ENCODE measurements at places on chromosomes 5 and 9.

DNA sequence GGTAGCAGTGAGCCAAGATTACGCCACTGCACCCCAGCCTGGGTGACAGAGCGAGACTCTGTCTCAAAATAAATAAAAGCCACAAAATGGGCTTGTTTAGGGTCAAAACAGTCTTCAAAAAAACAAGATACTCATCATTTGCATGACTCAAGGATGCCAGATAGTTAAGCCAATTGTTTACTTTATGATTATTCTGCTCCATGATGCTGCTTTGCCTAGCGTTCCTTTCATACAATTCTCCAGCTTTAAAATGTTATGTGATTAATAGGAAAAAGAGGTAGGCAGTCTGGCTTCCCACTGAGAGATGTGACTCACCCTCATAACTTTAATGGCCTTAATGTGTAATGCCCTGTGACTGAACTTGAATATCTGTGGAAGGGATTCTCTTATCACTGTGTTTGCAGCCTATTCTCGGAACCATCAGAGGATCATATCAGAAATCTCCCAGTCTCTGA is 364.6 kb upstream of the TRPC7 start:
- no peak for DNase-seq

- DNase-seq, result no peak
Measured at GRCh38 chr5:15789642-15790041, 289.7 kb downstream of the FBXL7 start.

DNA sequence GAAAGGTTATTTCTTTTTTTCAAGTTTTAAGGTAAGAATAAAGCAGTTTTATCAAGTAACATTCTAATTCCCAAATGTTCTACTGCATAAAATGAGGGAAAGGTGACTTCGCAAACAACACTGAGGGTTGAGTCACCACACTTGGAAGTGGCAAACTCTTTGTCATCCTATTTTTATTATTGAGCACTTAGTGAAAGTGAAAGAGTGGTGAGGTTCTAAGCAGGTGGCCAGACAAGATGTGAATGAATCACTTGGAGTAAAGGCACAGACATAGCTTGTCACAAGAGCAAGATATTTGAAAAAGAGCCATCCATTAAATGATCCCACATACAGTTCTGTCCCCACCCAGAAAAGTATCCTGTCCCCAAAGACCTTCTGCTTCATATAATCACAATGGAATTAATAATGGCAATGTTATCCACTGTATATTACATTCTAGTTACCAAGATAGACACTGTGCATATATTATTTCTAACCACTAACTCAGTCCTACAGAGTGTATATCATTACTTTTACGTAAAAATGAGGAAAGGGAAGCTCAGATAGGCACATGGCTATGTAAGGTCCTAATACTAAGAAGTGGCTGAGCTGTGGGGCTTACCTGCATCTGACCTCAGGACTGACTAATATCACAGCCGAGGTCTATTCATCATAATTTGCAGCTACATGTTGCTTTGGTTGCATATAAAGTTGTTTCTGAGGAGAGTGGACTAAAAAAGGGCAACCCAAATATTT is 730.4 kb upstream of the MEF2C start:
- no peak for DNase-seq

- no peak for DNase-seq
Measured at GRCh38 chr5:154520861-154521453, 42.9 kb upstream of the HAND1 start.

GRCh38 chr9:35616681-35617459 is 1.3 kb downstream of the CD72 start:
- peak; percentile 50 for DNase-seq

GRCh38 chr5:10632110-10632761 is 68.4 kb downstream of the ANKRD33B start:
- no peak for DNase-seq

- DNase-seq, result no peak
Measured at GRCh38 chr9:69317894-69318293, 7.1 kb upstream of the ENTREP1 start.

DNA sequence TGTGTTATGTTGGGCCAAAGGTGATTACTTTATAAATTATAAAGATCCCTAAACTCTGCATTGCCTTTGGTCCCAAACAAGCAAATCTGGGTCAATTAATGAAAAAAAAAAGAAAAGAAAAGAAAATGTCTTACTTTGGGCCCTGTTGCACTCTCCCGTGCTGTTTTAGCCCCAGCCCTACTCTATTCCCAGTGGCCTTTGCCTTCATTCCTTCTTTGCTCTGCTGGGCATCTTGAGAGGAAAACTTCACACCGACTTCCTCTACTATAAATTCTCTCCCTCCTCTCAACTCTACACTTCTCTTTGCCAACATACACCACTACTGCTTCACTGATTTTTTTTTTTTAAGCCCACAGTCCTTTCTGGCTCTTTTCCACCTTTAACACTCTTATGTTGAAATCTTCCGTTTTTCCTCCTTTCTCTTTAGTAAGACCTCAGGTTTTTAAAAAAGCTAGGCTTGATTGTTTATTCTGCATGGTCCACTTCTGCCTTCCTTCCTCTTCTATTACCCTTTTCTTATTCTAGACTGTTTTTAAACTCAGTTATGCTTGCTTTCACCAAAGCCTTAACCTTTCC is 4.5 kb upstream of the MSMP start:
- no peak for DNase-seq

GRCh38 chr9:137243626-137244485 is 2.8 kb downstream of the TUBB4B start:
- no peak for DNase-seq

GRCh38 chr5:158897444-158898160 is 202.1 kb downstream of the EBF1 start:
- DNase-seq, result no peak

DNA sequence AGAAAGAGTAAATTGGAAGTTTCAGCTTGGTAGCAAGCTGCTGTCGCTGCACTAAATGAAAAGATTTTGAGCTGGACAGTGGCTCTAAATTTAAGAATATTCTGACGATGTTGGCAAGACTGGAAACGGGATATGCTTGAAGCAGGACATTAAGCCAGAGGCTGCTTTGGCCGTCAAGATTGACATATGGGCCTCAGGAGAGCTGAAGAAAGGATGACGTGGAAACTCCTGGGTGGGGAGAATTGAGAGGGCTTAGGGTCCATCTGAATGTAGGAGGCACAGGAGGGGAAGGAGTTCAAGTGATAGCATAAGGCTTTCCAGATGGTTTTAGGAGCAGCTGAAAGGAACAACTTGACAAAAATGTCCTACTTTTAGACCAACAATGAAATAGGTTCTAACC is 108.9 kb downstream of the PAPPA start:
- no peak for DNase-seq

- no peak for DNase-seq
Measured at GRCh38 chr9:2418619-2419018, 203.0 kb upstream of the VLDLR start.

DNA sequence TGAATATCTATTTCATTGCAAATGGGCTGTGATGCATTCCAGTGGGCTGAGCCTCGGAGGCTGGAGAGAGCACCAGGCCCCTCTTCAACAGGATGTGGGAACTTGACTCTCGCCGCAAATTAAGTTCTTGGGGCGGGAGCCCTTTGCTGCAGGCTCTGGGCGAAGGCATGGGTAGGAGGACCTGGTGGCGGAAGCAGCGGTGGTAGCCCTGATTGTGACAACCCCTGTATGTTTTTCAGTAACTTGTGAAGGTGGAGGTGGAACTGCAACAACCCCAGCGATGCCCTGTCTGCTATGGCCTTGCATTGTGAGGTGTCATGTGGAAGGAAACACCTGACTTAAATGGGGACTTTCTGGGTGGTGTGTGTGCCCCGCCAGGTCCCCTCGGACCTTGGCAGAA is 9.4 kb downstream of the FYB1 start:
- peak; percentile 59 for DNase-seq

DNA sequence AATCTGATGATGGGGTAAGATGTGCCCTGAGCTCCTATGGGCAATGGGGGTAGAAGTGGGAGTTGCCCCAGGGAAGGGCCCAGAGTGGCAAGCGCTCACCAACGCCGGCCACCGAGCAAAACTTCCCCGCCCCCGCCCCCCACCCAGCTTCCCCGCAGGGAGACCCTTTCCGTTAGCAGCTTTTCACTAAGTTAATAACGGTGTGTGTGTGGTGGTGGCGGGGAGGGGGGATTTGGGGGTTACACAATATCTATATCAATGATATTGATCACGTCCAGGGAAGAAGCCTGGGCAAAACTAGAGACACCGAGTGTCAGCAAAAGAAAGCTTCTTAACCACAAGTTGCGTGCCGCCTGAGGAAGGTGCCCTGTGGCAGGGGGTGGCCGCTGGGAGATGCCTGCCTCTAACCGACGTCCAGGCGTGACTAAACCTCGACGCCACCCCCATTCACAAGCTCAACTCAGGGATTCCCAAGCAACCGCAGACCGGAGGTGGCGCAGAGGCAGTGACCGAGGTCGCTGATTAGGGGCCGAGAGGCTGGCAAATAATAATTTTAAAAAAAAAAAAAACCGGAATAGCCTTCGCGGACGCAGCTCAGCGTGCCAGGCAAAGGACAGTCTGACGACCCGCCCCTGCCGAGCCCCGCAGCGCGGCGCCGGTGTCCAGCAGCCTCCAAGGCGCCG is 222.6 kb downstream of the MEF2C start:
- DNase-seq, result no peak

- no peak for DNase-seq
Measured at GRCh38 chr9:134626571-134627416, 14.8 kb upstream of the COL5A1 start.

GRCh38 chr9:127608104-127608966 is 3.7 kb upstream of the STXBP1 start:
- DNase-seq, result peak; percentile 63

DNA sequence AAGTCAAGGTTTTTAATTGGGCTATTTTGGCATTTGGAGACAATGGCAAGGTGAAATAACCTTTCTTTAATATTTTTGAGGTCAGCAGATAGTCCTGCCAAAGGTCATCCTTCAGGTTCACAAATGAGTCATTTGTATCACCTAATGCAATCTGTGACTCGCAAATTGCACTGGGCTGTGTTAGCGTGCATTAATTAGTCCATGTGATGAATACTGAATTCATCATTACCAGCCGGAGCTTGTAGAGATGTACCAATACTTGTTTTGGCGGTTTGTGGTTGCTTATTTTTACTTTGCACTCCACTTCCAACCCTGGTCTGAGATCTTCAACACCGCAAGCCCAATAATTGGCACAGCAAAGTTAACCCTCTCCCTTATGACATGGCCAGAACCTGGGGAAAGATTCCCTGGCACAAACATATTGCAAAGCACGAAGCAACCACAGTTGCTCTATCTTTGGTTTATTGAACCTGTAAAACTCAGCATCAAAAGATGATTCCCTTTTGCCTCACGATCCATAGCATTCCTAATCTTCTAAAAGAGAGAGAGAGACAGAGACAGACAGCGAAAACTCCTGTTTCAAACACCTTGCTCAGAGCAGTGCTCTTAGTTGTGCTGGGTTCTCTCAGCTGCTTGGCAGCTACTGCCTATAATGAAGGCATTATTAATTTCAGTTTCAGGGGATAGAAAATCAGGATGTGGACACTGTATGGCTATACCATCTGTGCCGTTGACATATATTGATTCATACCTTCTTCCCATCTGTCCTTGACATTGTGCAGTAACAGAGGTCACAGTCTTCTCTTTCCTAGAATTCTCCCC is 178.1 kb downstream of the EBF1 start:
- DNase-seq, result no peak

GRCh38 chr9:13175732-13176131 is 103.8 kb downstream of the MPDZ start:
- DNase-seq, result no peak

DNA sequence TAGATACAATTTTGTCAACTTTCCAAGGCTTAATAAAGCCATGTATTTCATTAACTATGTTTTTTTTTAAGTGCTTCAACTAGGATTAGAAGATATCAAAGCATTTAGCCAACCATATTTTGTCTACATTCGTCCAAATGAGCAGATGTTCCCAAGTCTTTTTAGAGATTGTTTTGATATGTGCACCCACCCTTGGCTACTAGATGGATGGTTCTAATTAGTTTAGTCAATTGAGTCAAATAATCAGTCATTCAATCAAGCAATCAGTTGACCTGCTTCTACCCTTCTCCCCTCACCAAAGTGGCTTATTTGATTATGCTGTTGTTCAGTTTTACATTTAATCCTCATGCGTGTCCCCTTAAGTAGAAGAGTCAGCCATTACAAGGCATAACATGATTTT is 319.5 kb upstream of the TNC start:
- DNase-seq, result no peak

DNA sequence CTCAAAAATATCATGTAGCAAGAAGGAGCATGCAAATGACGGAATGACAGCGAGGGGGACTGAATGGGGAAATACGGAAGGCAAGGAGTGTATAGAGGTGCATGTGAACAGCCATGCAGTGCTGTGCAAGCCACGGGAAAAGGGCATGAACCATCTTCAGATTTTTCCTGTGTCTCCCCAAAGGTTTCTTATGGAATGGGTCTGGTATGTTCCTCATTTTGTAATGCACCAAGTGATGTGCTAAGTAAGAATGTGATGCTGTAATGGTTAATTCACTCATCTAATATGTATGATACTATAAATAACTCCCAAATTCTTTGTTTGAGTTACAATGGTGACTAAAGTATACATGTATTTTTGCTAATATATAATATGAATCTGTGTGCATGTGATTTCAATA is 99.0 kb upstream of the DAB2 start:
- DNase-seq, result no peak

DNA sequence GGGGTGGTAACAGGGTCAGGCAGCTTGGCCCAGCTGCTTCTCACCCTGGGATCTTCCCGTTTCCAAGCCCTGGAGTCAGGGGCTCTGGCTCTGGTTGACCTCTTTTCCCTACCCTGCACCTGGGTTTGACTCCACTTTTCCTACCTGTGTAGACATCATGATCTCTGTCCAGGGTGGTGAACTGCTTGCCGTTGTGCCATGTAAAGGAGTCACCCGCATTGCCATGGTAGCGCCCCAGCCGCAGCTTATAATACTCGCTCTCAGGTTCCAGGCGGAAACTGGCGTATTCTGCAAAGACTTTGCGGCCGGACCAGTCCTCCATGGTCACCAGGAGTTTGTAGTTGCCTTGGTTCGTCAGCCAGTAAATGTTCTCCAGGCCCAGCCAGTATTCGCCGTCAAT is 30.9 kb downstream of the ANGPTL2 start:
- DNase-seq, result no peak

GRCh38 chr5:2991884-2992283 is 240.4 kb upstream of the IRX2 start:
- DNase-seq, result no peak

GRCh38 chr5:1338506-1339070 is 6.3 kb downstream of the CLPTM1L start:
- DNase-seq, result no peak

DNA sequence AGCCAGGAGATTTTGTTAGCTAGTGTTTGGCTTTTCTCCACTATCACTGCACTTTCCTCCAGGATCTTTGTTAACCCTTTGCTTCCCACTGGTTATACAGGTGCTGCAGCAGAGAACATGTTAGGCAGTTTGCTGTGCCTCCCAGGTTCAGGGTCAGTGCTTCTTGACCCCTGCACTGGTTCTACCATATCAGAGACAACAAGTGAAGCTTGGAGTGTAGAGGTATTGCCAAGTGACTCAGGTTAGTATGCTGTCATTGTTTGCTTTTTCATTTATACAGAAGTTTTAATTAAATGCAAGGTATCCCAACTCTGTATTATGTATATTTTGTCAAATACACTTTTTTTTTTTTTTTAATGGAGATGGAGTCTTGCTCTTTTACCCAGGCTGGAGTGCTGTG is 68.4 kb downstream of the GAPVD1 start:
- DNase-seq, result no peak
